Fibroblast of lung (primary cell): ENCODE measurements at places on chromosomes 5 and 9.
A peak's percentile ranks its signal among the peaks of the same experiment; 100 is the strongest.

GRCh38 chr5:125584140-125584520, 837.7 kb upstream of the ZNF608 start:
- DNase-seq: peak; percentile 73

GRCh38 chr5:84393969-84394368, 9.3 kb upstream of the EDIL3 start:
- peak; percentile 92 for DNase-seq

DNA sequence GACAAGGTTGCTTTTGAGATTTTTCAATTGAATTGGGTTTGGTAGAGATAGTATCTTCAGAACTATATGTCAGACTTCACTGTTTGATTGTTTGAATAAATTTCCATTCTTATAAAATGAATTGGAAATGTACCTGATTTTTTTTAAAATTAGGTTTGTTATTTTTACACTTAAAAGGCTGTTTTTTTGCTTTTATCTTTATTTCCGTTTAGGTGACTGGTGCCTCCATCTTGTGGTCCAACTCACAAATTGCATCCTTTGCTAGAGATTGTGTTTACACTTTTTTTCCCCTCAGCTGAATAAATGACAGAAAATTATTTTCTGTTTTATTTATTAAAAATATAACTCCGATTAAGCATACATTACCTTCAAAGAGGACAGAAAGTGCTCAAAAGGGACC, 15.6 kb downstream of the NDUFAF2 start:
- peak; percentile 18 for DNase-seq

GRCh38 chr9:714675-715074, 126.8 kb upstream of the DMRT1 start:
- DNase-seq: no peak

DNA sequence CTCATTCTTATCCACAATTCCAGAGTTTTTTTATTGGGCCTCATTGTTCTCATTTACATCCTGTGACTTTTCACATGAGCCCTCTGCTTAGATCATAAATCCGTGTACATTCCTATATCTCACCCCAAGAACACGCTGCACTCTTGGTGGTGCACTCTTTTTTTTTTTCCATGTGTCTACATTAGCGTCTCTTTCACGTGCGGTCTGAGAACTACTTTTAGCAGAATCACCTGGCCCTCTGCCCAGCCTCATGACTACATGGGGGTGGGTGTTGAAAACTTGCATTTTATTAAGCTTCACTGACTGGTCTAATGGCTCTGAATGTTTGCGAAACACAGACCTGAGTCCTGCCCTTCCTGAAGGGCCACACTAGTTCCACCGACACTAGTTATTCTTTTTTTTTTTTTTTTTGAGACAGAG, 18.6 kb downstream of the C9orf57 start:
- DNase-seq: peak; percentile 82

- DNase-seq: no peak
Observed at GRCh38 chr9:38089387-38090165, 20.5 kb upstream of the SHB start.

DNA sequence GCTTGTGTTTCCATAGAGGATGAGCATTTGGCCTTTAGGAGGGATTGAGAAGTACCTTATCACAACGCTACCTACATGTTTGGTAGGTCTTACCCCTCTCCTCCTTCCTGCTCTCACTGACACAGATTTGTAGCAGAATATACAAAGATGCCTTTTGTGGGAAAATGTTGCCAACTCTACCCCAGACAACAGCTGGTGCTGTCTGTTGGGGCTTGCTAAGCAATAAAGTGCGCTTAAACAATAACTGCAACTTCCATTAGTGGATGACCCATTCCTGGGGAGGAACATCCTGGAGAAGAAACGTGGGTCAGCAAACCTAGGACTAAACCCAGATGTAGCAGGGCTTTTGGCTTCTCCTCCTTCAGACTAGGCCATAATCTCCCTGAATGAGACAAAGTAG, 174.3 kb downstream of the EFNA5 start:
- no peak for DNase-seq
